ENCODE measurements at places on chromosomes 13 and 19.
A peak's percentile ranks its signal among the peaks of the same experiment; 100 is the strongest.

GRCh38 chr13:35388441-35389355, 87.8 kb downstream of the MAB21L1 start:
- no peak for DNase-seq

- no peak for DNase-seq
These were observed 1306.0 kb upstream of the SLC10A2 start for GRCh38 chr13:104372095-104372655.

DNA sequence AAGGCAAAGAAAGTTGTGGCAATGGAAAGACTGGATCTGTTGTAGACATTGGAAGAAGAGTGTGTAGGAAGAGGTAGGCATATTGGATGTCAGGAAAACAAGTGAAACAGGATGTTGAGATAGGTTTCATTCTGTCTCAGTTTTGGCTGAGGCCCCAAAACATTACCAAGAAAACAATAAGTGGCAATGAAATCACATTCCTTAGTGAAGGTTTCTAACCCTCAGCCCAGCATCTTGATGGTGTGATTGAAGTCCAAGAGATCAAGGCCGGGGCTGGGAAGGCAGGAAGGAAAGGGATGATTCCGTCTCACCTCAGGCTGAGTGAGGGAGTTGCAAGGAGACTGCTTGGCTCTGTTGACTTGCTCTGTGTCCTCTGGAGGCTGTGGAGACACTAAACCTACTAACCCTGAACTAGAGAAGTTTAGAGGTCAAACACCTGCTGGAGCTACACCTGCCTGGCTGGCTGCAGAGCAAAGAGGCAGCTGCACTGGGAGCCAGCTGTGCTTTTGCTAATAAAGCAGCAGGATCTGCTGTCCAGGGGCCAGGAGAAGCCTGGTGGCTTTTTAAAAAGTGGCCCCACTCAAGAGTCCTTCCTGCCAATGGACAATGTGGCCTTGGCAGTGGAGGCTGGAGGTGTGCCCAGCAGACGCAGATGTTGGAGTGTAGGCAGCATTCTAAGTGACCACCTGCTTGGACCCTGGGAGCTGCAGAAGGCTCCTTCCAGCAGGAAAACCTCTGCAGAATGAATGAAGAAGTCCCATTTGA, 53.6 kb downstream of the DGKH start:
- peak; percentile 7 for DNase-seq

DNA sequence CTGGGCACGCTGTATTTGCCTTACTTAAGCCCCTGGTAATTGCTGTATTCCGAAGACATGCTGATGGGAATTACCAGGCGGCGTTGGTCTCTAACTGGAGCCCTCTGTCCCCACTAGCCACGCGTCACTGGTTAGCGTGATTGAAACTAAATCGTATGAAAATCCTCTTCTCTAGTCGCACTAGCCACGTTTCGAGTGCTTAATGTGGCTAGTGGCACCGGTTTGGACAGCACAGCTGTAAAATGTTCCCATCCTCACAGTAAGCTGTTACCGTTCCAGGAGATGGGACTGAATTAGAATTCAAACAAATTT, 676 bp downstream of the BRCA2 start:
- no peak for DNase-seq

GRCh38 chr13:93925990-93926389, 553.5 kb downstream of the DCT start:
- no peak for DNase-seq

DNA sequence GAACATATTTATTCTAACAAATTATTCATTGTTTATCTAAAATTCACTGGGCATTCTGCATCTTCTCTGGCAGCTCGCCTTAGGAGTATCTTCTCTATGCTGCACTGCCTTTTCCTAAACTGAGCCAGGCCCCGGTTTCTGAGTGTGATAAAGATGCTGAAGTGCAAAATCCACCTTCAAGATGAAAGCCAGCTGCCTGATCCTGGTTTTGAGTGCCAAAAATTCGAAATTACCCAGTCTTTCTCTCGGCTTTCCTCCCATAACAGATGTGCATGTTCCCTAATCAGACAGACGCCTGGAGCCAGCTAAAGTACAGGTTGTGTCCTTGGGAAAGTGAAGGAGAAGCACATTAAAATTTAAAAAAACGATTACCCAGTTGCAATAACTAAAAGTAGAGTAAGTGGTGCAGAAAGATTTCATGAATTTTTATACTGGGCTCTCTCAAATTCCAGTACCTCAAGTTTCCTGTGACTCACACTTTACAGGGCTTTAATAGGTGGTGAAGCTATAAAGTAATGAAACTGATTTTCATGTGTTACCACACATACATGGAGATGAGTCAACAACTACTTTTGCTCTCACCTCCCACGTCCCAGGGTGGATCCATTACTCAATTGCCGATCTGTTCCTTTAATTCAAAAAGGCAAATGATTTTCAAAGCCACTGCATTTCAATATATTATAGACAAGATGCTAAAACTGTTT, 65.0 kb upstream of the GTF2F2 start:
- no peak for DNase-seq

- no peak for DNase-seq
These were observed 3.5 kb upstream of the ZIC5 start for GRCh38 chr13:99974939-99975561.

DNA sequence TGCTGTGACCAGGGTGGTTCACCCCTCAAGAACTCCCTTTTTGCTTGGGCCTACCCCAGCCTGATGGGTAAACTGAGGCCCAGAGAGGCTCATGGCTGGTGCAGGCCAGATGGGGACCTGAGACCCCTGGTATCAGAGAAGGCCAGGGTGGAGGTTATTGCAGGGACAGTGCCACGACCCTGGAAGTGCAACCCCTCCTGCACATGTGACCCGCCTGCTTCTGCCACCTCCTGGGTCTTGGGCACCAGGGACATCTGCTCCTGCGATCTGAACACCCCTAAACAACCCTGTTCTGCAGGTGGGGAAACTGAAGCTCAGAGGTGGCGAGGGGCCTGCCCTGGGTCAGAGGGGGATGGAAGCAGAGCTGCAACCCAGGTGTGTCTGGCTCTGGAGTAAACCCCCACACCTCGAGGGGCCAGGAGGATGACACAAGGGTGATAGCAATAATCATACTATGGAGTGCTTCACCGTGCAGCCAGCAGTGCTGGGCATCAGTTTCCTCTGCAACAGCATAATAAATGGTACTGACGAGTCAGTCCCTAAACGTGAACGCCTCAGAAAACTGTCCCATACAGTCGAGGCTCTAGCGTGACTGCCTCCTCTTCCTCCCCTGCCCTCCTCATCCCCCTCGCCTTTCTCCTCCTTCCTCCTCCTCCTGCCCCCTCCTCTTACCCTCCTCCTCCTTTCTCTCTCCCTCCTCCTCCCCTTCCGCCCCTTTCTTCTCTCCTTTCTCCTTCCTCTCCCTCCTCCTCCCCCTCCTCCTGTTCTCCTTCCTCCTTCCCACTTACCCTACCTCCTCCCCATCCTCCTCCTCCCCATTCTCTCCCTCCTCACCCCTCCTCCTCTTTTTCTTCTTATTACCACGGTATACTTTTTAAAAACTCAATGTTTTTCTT, 4.3 kb downstream of the YJEFN3 start:
- no peak for DNase-seq

DNA sequence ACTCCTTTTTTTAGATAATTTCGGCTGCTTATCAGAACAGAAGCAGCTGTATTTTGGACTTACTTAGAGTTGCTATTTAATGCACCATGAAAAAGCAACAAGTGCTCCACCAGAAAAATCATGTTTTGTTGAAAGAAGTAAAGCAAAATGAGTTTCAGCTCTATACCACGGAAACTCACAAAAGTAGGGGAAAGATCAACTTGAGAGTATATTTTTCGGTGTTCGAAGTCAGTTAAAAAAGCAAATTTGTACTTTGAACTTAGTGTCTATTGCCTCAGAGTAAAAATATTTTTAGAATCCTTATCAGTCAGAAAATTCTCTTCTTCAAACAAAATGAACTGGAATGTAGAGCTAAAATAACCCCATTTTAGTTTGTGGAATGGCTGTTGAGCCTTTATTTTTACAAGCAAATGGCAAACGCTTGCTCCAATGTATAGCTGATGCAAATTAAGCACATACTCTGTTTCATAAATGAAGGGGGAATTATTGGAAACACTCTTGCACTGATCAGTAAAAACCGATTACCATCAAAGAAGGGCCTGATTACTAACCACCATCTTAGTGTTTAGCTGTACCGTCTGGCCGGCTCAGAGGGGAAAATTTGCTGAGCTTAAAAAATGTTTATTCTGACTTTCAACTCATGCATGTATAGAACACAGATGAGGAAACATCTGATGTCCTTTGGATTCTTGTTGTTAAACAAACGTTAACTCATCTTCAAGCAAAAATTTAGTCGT, 540.7 kb downstream of the GPC6 start:
- no peak for DNase-seq
